ENCODE measurements at places on chromosomes 2 and 18.

DNA sequence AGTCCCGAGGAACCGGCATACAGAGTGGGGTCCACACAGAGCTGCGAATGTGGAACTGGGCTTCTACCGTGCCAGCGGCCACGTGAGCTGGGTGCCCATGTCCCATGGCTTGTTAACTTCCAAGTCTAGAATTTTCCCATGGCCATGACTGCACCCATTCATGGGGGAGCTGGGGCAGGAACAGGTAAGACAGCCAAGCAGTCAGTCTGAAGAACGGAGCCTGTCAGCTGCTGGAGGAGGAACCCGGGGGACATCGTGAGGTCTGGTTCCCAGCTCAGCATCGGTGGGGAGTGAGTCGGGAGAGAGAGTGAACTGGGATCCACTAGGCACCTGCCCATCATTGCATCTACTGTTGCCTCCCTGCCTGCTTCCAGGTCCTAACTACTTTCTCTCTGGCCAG is 86.9 kb downstream of the SH3RF3 start:
- DNase-seq, result no peak

DNA sequence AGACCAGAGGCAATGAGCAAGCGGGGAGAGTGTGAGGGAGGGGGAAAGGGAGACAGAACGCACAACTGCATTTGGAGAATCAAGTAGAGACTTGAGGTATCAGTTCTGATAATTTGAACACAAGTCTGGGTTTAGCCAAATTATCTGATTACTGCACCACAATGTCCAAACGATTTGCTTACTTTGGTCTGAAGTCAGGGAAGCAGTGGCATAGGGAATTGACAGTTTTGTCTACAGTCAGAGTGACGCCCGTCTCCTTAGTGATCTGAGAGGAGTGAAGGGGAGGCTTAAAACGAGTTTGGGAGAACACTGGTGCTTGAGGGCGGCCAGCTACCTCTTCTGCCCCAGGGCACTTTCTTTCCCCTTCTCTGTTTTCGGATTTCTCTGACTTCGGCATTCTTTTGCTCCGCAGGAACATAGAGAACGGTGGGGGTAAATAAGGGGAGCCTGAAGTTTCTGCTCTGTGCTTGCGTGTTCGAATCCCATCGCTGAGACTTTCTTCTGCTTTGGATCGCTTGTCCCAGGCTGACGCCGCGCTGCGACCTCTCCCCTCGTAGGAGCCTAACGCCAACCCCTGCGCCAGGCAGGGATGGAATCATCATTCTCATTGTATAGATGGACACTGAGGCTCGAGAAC is 2.9 kb upstream of the DLX2 start:
- no peak for DNase-seq

DNA sequence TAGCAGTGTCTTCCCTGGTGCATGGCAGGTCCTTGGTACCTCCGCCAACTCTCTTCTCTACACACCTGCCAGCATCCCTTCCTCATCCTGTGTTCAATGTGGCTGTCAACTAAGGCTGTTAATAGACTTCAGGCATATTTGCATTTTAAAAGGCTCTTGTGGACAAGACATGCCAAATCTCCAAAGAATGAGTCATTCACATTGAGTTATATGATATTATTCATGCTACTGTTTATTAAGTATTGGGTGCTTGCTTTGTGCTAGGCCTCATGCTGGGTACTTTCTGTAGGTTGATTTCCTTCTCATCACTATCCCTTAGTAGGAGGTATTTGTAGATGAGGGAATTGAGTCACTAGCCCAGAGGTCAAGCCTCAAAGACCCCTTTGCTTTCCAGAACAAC is 5.2 kb downstream of the MYO1B start:
- no peak for DNase-seq

- DNase-seq, result no peak
Observed at GRCh38 chr2:218870984-218871344, 9.7 kb upstream of the WNT10A start.
